ENCODE measurements at places on chromosomes 5 and 9.

GRCh38 chr9:102209176-102209575 lies 470.7 kb upstream of the GRIN3A start:
- no peak for DNase-seq

DNA sequence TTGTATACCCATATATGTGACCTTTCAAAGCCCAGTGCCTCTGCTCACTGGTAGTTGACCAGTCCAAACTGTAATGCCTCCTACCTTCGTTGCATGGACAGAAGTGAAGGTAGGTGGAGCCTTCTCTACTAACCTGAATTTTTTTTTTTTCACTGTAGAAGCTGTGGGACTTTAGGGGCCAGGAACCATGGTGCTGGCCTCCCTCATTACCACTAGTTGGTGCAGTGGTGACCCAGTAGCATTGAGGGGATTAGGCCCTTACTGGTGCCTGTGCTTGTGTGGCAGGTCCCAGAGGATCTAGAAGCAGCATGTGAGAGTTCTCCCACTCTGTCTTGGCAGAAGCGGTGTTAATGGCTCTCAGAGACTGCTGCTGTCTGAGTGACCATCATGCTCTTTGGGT lies 2.3 kb downstream of the RALGPS1 start:
- no peak for DNase-seq

DNA sequence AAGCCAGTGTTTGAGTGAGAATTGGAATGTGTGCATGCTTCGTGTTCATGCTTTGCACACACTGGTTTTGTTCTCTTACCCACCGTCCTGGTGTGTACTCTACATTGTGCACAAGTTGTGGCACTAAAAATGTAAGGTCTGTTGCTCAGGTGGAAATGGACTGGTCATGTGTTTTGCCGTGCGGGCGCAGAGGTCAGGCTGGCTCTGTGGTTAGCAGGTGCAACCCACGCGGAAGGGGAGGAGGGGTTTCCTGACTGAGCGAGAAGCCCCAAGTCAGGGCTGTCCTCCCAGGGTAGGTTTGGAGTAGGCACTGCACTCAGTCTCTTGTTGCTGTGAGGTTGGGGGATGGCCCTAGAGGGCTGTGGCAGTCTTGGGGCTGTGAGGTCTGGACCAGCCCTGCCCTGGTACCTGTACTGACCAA lies 86.6 kb downstream of the EHMT1 start:
- DNase-seq = no peak

GRCh38 chr5:132611965-132612364 lies 46.0 kb upstream of the IL13 start:
- DNase-seq = no peak

DNA sequence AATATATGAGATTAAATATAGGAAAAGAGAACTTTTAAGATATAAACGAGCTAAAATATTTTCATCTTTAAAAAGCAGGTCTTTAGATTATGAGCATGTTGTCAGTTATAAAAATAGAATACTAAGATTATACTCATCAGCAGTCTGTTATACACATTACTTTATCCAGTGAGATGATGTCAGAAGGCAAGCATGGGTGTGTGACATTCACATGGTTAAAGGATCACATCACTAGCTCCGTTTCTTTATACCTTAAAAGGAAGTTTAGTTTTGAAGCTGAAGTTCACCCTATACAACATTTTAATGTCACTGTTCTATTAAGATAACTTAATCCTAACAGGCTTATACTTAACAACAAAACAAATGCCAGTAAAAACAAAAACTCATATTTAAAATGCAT lies 59.6 kb downstream of the RICTOR start:
- no peak for DNase-seq

DNA sequence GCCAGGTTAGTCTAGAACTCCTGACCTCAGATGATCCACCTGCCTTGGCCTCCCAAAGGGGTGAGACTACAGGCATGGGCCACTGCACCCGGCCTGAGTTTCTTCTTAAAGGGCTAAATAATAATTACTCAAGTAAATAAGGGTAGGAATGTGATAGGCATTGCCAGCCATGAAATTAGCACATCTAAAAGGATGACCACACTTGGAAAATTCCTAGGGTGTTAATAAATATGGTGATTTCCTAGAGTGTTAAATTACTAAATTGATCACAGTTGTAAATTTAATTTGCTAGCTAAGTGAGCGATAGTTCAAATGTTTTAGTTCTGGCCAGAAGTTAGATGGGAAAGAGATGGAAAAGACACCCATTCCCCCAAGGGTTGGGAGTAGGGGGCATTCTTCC lies 53.4 kb downstream of the UBAP1 start:
- no peak for DNase-seq

- DNase-seq = no peak
These were observed 35.6 kb downstream of the MTX3 start for GRCh38 chr5:79955356-79955895.

GRCh38 chr9:83372957-83373356 lies 165.2 kb downstream of the FRMD3 start:
- DNase-seq = no peak

DNA sequence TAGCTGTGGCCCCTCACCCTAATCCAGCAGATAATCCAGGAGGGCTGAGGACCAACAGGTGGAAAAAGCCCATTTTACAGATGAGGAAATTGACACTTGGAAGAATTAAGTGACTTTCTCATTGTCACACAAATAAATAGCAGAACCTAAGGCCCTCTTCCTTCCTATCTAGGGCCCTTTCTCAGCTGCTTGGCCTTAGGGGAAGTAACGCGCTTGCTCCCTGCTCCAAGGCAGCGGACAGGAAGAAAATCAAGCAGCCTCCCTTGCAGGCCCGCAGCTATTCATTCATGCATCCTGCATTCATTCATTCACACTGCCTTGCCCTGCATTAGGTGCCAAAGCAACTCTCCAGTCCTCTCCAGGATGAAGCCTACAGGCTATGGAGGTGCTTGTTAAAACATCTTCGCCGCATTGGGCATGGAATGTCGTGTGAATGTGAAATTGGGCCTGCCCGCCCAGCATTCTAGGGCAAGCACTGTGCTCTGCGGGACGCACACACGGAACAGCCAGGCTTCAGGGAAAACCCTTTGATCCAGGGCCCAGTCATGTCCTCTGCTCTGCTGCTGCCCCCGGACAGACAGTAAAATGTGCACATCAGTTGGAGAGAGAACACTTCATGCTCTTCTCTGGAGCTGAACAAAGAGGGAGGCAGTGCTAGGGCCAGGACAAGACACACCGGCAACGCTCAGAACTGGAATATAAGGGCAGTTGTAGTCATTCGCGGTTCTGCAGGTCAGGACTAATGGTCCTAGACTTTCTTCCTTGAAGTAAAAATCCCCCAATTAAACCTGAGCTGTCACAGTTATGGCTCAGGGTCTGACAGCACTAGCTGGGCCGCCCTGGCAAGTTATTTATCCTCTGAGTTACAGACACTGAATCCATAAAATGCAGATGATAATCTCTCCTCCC lies 166.0 kb downstream of the COL23A1 start:
- no peak for DNase-seq

GRCh38 chr5:172920447-172920849 lies 38.8 kb upstream of the RPL26L1 start:
- no peak for DNase-seq

GRCh38 chr5:173807181-173807655 lies 80.9 kb upstream of the CPEB4 start:
- DNase-seq = no peak

GRCh38 chr5:171437286-171437821 lies 17.9 kb downstream of the FGF18 start:
- DNase-seq = no peak

DNA sequence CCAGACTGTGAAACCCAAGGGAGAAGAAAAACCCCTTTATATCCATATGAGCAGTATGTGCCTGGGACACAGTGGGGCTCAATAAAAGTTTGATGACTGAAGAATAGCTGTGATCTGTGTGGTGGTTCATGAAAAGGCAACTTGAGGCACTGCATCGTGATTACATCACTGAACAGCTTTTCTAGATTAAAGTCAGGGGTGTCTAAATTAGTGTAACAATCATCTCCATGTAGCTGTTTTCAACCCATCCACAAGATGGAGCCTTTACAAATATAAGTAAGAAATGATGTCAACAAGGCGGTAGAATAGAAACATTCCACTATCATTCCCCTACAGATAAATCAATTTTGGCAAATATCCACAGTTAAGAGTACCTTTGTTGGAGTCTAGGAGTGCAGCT lies 55.5 kb downstream of the PRRC1 start:
- DNase-seq = no peak

GRCh38 chr5:149445739-149446369 lies 66.8 kb upstream of the IL17B start:
- DNase-seq = no peak

DNA sequence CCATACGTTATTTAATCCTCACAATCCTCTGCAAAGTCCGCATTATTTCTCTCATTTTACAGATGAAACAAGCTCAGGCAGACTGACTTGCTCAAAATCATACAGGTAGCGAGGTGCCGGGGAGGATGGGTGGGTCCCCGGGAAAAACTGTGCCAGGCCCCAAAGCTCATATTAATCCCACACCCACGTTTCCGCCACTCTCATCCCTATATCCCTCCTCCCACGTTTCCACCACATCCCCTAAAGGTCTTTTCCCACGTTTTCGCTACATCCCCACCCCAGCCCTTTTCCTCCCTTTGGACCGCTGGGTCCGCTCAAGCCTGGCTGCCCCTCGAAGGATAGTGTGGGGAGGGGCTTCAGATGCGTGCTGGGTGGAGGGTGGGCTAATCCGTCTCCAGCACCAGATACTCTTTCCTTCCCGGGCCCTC lies 434 bp upstream of the FSD1L start:
- DNase-seq = no peak

- DNase-seq = no peak
These were observed 44.8 kb downstream of the ANXA2R start for GRCh38 chr5:42995360-42995751.

DNA sequence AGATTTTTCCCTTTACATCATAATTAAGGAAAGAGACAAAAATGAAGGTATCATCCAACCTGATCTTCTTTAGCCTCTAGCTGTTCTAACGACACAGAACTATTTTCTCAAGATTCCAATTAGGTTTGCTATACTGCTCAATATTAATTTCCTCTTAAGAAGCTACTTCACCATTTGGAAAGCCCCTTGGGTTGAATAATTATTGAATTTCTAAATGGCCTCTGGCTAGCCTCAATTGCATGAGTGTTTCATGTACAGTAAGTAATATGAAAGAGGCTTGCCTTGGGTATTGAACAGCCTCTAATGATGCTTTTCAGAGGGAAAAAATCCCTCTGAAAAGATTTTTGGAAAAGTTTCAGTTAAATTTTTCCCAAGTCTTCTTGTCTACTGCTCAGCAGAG lies 3.7 kb upstream of the MOB3B start:
- no peak for DNase-seq

GRCh38 chr5:76402886-76403765 lies at the start of gene IQGAP2:
Gene IQGAP2 (plus strand): TSS chr5:76403285. CDS start chr5:76403546, 261 bp downstream.
- peak; percentile 64 for DNase-seq

DNA sequence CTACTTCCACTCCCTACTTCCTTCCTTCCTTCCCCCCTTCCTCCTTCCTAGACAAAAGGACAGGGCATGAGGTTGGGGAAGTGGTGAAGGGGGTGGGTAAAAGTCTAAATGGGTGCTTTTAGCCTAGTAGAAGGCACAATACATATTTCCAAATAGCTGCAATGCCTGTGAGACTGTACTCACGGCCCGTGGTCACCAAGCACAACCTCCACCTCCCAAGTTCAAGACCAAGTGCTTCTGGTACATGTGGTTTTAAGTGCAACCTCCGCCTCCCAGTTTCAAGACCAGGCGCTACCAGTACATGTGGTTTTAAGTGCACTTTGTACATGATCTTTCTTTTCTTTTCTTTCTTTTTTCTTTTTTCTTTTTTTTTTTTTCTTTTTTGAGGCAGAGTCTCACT lies 14.5 kb upstream of the NTNG2 start:
- DNase-seq = no peak

GRCh38 chr9:135414293-135414692 lies 65.3 kb upstream of the PPP1R26 start:
- DNase-seq = no peak

DNA sequence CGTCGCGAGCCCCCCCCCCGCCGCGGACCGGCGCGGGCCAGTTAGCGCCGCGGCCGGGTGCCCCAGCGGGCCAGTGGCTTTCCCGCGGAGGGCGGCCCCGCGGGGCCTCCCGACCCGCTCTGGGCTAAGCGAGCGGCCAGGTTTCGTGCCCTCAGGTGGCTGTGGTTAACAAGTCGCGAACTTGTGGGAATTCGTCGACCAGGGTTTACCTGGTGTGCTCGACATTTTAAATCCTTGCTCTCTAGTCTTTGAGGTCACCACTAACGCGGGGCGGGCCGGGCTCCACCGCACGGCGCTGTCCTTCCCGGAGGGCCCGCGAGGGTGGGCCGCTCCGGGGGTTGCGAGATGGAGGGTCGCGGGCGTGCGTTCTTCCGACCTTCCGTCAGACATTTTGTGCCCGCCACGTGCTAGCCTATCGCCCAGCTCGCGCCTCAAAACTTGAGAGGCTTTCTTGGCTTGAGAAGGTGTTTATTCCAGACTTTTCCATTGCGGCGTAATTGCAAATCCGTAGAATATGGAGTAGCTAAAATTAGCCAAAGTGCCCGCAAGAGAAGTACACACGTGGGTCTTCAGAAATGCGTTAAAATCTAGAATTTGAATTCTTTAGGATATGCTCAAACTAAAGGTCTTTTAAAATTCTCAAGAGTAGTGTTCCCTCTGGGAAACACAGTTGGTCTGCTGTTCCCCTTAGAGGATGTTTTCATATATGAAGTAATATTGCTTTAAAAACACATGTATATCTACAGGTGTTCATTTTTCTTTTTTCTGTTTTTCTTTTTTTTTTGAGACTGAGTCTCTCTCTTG lies 2.1 kb downstream of the ANP32B start:
- DNase-seq = no peak

DNA sequence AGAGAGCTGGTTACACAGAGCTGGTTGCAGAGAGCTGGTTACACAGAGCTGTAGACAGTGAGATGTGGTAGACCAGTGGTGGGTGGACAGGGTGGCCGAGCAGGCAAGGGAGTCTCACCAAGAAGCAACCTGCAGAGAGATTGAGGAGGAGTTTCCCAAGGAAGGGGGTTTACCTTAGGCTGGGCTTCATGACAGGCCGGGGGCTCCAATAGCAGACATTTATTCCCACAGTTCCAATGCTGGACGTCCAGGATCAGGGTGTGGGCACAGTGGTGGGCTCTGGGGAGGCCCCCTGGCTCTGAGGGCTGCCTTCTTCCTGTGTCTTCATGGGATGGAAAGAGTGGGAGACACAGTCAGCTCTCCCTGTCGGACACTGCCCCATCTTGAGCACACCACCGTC lies 386.9 kb upstream of the IRX4 start:
- no peak for DNase-seq

GRCh38 chr5:143062379-143062778 lies 292.2 kb downstream of the ARHGAP26 start:
- no peak for DNase-seq

- DNase-seq = no peak
These were observed 322 bp upstream of the SH3GL2 start for GRCh38 chr9:17578577-17578910.

GRCh38 chr9:5450359-5451091 lies at the start of gene CD274:
Gene CD274 (plus strand): TSS chr9:5450542. CDS start chr9:5456114, 5,572 bp downstream.
- DNase-seq = peak; percentile 43

- DNase-seq = no peak
These were observed 172.5 kb upstream of the OTULINL start for GRCh38 chr5:14408969-14409586.

DNA sequence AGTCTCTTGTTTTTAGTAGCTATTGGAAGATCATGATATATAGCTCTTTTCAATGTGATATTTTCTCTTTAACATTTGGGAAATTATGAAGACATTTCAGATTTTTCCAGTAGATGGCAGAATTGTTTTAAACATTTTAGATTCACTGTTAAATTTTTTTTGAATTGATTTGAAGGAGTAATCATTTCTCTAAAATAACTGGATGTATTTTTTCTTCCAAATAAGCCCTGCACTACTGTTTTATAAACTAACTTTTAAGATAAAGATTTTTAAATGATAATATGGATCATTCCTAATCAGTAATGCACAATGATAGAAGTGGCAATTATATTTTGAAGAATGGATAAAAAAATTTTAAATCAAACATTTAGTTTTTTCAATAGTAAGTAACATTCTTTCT lies 14.2 kb downstream of the NDUFAF2 start:
- DNase-seq = no peak
